ENCODE measurements at places on chromosomes 13 and 19.

DNA sequence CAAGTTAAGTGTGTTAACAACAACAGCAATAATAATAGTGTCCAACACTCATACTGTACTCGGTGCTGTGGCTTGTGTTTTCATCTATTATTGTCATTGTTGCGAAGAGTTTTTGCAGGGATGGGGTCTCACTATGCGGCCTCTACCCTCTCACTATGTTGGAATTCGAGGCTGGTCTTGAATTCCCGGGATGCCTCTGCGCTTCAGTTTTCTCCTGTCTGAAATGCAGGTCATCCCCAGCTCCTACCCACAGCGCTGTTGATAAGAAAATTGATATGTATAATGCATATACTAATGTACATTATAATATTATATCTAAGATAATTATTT, 4.9 kb upstream of the SBK3 start:
- DNase-seq = no peak

GRCh38 chr19:55027472-55028337, 10.4 kb downstream of the GP6 start:
- DNase-seq = no peak

- DNase-seq = no peak
Measured at GRCh38 chr19:3175781-3176714, 2.5 kb upstream of the S1PR4 start.

GRCh38 chr19:31910224-31910623, 435.2 kb upstream of the ZNF507 start:
- no peak for DNase-seq

GRCh38 chr19:7254590-7254989, 39.6 kb downstream of the INSR start:
- no peak for DNase-seq

GRCh38 chr19:45448425-45448756, 19.4 kb upstream of the FOSB start:
- no peak for DNase-seq

DNA sequence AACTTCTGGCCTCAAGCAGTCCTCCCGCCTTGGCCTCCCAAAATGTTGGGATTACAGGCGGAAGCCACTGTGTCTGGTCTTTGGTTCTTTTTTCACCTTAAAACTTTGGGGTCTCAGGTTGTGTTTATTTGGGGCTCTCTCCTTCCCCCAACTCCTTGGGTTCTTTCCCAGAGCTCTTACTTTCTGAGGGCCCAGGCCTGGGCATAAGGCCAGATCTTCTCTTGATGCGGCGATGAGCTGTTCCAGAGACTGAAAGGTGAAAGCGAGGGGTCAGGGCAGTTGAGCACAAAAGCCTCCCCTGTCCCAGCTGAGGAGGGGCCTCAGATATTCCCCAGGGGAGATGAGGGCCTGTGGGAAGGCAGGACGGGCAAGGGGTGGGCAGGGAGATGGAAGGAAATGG, 7.1 kb downstream of the POLR1G start:
- no peak for DNase-seq

DNA sequence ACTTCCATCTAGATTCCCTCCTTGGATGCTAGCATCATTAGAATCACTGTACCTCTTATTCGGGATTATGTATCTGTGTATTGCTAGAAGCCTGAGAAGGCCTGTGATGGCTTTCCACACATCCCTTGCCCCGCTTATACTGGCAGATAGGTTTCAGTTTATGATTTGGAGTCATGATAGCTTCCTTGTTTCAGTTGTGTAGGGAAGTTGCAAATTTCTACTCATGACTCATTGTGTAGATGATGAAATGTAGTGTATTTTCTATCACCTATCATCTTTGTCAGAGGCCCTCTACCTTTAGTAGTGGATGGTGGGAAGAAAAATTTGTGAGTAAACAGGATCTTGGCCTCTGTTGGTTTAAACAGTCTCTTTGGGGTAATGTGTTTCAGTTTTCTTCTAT, 165.2 kb downstream of the GGACT start:
- no peak for DNase-seq

GRCh38 chr19:2740314-2740656, 468 bp upstream of the SLC39A3 start:
- no peak for DNase-seq

DNA sequence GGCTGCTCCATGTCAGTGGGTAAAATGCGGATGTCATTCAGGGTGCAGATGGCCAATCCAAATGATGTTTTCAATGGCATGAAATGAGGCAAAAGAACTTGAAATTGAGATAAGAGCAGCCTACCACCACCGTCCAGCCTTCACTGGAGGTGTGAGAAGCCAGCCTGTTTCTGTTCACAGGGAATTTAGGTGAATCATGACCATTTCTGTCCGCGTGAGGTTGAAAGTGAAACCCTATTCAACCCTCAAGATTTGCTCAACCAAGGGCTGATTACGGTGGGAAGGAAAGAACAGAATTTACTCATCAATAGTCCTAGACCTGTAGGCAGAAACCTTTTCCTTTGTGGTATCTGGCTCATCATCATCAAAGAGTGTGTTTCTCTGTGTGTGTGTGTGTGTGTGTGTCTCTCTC, 370.7 kb downstream of the COG6 start:
- no peak for DNase-seq

DNA sequence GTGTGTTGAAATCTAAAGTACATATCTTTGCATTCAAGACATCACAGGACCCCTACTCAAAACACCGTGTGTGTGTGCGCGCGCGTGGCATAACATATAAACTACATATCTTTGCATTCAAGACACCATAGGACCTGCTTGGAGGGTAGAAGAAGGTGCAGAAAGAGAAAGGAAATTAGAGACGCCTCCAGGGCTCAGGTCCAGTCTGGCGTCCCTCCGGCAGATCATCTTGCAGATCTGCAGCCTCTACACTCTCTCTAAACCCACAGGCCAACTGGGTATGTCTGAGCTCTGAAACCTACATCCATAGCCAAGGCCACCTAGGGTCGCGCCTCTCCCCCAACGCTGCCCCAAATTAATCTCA, 659 bp upstream of the PAFAH1B3 start:
- no peak for DNase-seq

GRCh38 chr19:18307271-18307681, 15.6 kb downstream of the LSM4 start:
- no peak for DNase-seq

GRCh38 chr19:12778017-12778904, 2.9 kb upstream of the HOOK2 start:
- DNase-seq = no peak

GRCh38 chr19:7674010-7675005, 2.6 kb upstream of the MCEMP1 start:
- DNase-seq = peak; percentile 24

GRCh38 chr19:35903550-35904179, 1.3 kb downstream of the HCST start:
- no peak for DNase-seq

DNA sequence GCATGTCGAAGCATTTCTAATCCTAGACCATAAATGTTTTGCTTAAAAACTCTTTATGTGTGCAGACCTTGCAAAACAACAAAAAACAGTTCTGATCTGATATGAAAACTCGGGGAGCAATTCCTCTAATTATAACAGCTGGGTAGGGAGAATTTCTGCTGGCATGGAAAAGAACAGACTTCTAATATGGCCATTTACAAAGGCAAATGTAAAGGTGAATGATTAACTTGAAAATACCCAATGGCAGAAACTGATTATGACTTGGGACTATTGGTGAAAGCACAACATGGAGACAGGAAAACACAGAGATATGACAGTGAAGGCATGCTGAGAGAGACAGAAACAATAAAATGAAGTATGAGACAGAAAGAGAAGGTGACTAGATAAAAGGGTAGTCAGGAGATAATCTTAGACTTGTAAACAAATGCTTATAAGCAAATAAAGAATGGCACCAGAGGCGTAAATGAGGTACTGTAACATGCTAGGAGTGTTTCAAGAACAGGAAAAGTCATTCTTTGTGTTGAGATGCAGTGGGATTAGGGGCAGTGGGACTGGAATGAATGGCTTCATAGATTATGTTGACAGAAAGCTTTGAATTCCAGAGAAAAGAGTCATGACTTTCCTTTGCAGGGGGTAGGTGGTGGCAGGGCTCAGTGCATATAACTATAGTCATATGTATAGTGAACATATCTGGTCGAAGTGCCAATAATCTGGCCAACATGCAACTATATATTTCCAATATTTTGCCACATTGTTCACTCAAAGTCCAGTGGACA, 393.0 kb downstream of the ITGBL1 start:
- no peak for DNase-seq

- no peak for DNase-seq
Measured at GRCh38 chr13:76833441-76833954, 52.7 kb downstream of the KCTD12 start.

- no peak for DNase-seq
Measured at GRCh38 chr13:77693449-77693940, 4.0 kb upstream of the SLAIN1 start.

- no peak for DNase-seq
Measured at GRCh38 chr13:109254274-109254673, 532.1 kb downstream of the IRS2 start.

DNA sequence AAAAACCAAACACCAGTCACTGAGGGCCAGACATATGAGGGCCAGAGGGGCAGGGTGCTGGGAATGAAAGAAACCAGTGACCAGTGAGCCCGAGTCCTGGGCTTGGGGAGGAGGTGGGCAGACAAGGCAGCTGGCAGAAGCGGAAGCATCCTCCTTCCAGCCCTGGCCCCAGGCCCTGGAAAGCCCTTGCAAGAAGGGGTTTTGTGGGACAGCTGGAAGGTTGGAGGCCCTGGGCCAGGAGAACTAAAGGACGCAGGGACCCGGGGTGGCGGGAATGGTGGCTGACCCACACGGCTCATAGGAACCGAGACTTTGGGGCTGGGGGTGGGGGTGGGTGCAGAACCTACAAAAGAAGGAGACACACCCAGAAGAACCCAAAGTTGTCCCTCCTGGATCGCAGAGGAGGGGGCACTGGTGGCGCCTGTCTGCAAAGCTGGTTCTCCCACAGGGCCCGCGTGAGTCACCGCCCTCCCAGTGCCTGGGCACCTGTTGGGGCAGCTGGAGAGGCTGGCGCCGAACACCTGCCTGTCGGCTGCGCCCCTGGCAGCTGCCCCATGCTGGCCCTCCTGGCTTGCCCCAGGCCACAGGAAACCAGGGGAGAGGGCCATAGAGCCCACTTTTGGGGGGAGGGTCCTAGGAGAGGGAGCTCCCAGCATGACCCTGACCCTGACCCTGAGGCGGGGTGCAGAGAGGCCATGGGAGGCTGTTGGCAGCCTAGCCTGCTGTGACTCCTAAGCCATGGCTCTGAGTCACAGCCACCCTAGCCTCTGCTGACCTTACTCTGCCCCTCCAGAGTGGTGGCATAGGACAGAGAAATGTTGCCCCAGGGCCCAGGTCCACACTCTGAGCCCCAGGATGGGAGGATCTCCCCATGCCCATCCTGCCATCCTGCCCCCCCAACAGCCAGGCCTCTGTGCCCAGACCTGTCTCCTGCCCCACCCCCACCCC, 802 bp downstream of the DMPK start:
- no peak for DNase-seq

DNA sequence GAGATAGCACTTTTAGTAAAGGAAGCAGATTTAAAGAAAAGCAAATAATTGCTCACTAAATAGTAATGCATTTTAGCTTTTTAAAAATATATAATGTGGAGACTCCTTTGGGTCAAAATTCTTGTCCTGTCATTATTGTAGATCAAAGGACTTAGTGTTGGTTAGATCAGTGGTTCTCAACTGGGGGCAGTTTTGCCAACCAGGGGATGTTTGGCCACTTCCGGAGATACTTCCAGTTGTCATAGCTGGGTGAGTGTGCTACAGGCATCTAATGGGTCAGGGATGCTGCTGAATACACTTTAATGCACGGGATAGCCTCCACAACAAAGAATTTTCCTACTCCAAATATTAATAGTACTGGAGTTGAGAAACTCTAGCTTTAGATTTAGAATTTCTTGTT, 126.8 kb downstream of the LMO7 start:
- no peak for DNase-seq

DNA sequence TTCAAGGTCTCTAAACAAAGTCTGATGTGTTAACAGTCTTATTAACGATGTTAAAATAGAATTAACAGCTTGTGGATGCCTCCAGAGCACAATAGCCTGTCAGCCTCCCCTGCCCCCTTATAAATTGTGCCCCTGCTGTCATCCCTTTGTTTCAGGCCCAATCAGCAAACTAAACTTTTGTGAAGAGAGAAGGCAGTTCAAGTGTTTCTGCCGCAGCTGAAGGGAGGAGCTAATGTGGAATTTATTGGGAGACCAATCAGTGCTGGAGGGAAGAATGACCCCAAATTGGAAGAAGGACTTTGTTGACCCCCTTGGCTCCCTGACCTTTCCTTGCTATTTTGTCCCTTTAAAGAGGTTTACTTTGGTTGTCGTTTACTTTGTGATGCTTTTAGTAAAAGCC, 160.5 kb downstream of the TM9SF2 start:
- peak; percentile 23 for DNase-seq

GRCh38 chr13:79349011-79349410, 57.0 kb downstream of the RBM26 start:
- DNase-seq = no peak

- no peak for DNase-seq
Measured at GRCh38 chr13:27044837-27045570, 126.6 kb downstream of the USP12 start.

- DNase-seq = no peak
Measured at GRCh38 chr13:69683921-69684686, 423.5 kb upstream of the ATXN8OS start.

DNA sequence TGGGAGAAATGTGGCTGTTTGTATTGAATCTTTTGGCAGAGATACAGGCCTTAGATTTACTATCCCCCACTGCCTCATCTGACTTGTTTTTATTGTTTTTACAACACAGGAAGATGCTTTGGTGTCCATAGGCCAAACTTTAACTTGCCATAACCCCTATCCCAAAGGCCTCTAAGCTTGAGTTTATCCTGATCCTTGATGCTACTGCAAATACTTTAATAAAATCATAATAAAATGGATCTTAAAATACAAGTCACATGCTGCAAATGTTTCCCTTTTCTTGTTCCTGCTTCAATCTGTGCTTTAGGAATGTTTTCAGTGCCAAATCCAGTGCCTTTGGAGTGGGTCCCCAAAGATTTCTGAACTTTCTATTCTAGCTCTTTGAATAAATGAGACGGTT, 770.6 kb downstream of the DACH1 start:
- DNase-seq = no peak

- no peak for DNase-seq
Measured at GRCh38 chr19:22263121-22263520, 23.1 kb upstream of the ZNF729 start.

DNA sequence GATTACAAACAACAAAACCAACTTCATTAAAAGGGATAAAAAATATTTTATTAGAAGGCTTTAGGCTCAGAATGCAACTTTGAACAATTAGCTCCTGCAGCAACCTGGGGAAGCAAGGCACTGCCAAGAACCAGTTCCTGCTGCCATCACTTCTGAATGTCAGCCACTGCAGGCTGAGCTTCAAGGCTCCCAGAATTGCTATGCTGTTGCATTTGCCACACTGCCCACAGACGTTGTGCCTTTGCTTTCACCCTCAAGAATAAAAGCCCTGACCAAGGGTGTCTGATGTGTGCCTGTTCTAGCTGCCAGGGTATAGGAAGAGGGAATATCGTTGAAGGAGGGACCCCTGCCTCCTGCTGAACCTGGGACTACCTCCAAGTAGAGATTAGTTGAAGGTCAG, 238.4 kb downstream of the ITGBL1 start:
- no peak for DNase-seq

Data from NCI-H748 treated with DMSO at 0.1 percent for 48 hours (cell line).